ENCODE measurements at places on chromosomes 2 and 18.

GRCh38 chr2:54394392-54394791, 61.7 kb upstream of the SPTBN1 start:
- H3K4me3 ChIP-seq, result peak overlapping the region; percentile 56
- H3K36me3 ChIP-seq, result no peaks in the 10 kb centered on the region
- H3K27ac ChIP-seq, result peak overlapping the region; percentile 76
- H3K4me1 ChIP-seq, result peaks cover 11% of the 10 kb centered on the region
- DNase-seq, result peak; percentile 25

GRCh38 chr2:213562539-213563180, 278.4 kb downstream of the SPAG16 start:
- H3K27ac ChIP-seq, result no peak overlapping the region
- no peak overlapping the region for H3K4me3 ChIP-seq
- no peaks in the 10 kb centered on the region for H3K27me3 ChIP-seq
- DNase-seq, result no peak
- no peaks in the 10 kb centered on the region for H3K36me3 ChIP-seq

DNA sequence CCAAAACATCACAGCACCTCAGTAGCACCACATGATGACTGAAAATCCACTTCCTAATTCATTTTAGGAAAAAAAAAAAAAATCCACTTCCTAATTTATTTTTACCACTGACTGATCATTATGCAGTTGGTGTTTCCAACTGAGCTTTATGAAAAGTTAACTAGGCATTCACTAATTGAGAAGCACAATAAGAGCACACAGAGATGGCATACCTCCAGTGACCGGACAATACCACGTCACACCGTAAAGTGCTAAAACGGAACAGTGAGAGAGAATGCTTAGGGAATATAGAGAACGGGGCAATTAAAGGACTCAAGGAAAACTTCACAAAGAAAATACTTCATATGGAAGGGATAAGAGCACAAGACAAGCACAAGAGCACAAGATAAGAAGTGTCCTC, 212.5 kb downstream of the NBAS start:
- no peak overlapping the region for H3K27ac ChIP-seq
- H3K36me3 ChIP-seq, result peaks cover 74% of the 10 kb centered on the region
- H3K4me3 ChIP-seq, result no peak overlapping the region
- DNase-seq, result no peak
- no peaks in the 10 kb centered on the region for H3K4me1 ChIP-seq

DNA sequence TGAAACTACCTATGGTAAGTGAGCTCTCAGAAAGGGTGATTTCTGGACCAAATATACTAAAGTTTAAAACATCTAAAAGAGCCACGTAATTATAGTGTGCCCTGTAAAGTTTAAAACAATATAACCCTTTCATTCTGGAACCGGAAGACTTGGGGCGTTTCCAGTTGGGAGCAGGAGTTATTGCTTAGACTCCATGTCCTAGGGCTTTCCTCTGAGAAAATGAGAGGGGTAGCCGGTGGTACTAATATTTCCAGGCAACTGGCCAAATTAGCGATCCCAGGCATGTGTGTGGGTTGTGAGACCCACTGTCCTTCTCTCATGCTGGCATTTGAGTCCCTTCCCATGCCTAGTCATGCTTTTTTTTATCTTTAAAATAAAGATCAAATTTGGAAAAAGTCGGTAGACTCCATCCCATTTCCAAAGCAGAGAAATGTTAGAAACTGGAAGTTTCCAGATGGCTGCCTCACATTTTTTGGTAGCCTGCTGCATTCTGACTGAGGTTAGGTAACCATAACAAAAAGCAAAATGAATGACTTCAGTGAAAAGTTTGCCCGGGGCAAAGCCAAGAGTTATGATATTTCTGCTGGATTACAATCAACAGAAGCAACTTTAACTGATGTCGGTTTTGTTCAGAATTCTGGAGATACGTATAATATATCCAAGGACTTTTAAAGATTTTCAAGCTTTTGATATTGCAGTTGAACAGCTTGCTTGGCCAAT, 227.4 kb downstream of the SS18 start:
- peaks cover 3% of the 10 kb centered on the region for H3K27me3 ChIP-seq
- no peak overlapping the region for H3K4me3 ChIP-seq
- H3K36me3 ChIP-seq, result no peaks in the 10 kb centered on the region
- H3K4me1 ChIP-seq, result no peaks in the 10 kb centered on the region
- no peak overlapping the region for H3K27ac ChIP-seq

- H3K4me3 ChIP-seq, result peak overlapping the region; percentile 97
- no peak for DNase-seq
- peaks cover 50% of the 10 kb centered on the region for H3K4me1 ChIP-seq
- peaks cover 13% of the 10 kb centered on the region for H3K27me3 ChIP-seq
- peak overlapping the region; percentile 77 for H3K27ac ChIP-seq
These were observed 1.9 kb downstream of the BMPR2 start for GRCh38 chr2:202378001-202378400.

Data from immature natural killer cell (primary cell).